ENCODE measurements at places on chromosomes 3 and 15.

- DNase-seq, result no peak
Measured at GRCh38 chr15:39154776-39155175, 426.1 kb upstream of the THBS1 start.

DNA sequence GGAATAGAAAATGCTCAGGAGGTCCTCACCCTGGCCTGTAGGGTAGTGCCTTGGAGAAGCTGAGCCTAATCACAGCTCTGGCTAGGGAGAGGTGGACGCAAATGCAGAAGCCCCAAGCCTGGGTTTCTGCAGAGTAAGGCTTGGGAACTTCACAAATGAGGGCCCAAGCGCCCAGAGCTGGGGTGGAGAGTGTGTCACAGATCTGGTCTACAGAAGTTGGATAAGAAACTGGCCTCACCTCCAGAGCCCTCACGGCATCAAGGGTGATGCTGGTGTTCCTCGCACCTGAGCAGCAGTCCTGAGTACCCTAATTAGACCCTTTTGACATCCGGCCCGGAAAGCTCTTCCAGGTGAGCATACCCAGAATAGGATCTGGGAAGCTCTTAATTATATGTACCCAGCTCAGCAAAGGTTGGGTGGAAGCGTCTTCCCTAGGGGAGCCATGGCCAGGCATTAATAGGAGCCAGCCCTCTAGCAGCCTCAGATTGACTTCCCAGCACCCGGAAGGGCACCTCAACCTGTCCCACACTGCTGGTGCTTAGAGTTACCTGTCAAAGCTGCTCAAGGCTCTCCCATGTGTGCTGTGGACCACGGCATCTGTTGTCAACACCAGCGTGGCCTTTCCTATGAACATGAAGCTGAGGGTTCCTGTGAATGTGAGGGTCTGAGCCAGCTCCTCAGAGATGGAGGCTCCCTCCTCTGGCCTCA, 31.8 kb downstream of the RBM5 start:
- no peak for DNase-seq

- no peak for DNase-seq
Measured at GRCh38 chr15:78338781-78339180, 1.4 kb upstream of the CRABP1 start.

DNA sequence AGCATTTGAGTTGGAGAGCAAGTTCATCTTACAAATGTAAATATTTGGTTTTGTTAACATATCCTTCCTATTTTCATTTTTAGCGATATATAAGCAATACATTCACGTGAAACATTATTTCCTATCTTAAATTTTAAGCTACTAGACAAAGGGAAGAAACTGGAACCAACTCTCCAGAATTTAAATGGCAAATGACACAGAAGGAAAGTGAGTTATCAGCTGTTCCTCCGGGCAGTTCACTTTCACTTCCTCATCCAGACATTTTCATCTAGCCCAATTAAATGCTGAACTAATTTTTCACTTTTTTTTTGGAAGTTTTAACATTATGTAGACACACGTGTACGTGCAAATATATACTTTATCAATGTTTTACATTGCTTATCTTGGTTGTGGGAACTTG, 58.7 kb downstream of the MORC1 start:
- no peak for DNase-seq

GRCh38 chr15:71752128-71752527, 58.2 kb upstream of the NR2E3 start:
- DNase-seq, result no peak

DNA sequence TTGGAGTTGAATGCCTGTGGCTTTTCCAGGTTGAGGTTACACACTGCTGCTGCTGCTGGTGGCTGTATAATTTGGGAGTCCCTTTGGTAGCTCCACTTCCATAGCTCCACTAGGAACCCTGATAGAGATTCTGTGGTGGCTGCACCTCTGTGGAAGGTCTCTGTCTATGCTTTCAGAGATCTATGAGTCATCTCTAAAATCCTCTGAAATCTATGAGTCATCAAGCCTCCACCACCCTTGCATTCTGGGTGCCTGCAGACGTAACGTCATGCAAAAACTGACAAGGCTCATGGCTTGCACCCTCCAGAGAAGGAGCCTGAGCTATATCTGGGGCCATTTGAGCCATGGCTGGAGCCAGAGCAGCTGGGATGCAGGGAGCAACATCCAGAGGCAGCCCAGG, 1037.0 kb upstream of the CFAP20DC start:
- DNase-seq, result no peak

- DNase-seq, result no peak
Measured at GRCh38 chr3:158347966-158348365, 223.0 kb upstream of the MLF1 start.

GRCh38 chr15:36426691-36427090, 152.7 kb upstream of the CDIN1 start:
- no peak for DNase-seq

DNA sequence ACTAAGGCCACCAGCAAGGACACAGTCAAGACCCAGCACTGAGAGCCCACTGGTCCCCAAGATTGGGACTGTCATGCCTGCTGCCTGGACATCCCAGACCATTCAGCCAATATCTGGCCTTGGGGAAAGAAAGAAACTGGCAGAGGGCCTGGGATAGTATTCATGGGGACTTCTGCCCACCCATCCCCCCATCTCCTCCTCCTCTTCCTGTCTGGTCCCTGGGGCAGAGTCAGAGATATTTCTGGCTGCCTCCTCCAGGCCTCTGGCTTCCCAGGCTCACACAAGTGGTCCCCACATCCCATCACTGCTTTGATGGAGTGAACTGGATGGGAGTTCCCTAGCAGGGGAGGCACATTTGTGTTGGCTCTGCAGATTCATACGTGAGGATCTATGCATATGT, 4.2 kb upstream of the RASL12 start:
- no peak for DNase-seq

GRCh38 chr3:52393131-52393807, 51.6 kb downstream of the SEMA3G start:
- DNase-seq, result no peak

- DNase-seq, result no peak
Measured at GRCh38 chr15:60118626-60119025, 114.5 kb downstream of the FOXB1 start.

Measured in CD4-positive, alpha-beta T cell (primary cell).